ENCODE measurements at places on chromosomes 4 and X. TPM values are rescaled to one million over a fixed set of nuclear protein-coding genes. Genes with fewer than 3 reads are reported as not detected.

DNA sequence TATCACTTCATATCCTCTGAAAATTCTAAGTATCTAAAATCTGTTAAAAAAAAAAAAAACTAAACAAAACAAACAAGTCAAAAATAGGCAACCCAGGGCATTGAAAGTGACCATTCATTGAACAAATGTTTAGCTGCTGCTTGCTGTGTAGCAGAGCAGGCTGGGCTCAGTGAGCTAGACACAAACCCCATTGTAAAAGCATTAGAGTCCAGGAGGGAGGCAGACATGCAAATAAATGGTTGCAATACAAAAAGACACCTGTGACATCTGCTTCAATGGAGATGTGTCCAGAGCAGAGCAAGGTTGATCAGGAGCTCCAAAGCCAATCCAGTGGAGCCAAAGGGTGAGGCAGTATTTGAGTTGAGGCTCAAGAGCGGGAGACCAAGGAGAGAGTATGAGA is 267.3 kb upstream of the GATB start:
- DNase-seq, result no peak
- H3K4me1 ChIP-seq, result no peaks in the 10 kb centered on the region
- no peak overlapping the region for H3K27ac ChIP-seq
- no peaks in the 10 kb centered on the region for H3K36me3 ChIP-seq

ARMCX4 gene
- 14.3 TPM for total RNA-seq

ETDC gene
- total RNA-seq, result not detected

DNA sequence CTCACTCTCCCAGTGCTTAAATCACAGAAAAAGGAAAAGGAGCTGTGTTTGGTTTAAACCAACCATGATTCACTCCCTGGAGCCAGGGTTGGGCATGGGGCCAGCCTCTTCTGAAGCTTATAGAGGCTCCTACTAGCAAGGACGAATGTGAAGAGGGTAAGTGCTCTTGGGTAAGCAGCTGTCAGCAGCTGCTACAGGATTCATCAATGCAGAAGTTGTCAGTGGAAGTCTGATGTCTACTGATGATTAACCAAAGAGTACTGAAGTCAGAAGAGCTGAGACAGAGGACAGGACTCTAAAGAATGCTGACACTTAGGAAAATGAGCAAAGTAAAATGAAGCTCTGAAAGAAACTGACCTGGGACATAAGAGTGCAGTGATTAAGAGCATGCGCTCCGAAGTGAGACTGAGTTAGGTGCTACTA is 32.7 kb upstream of the JADE1 start:
- DNase-seq, result peak; percentile 87
- no peaks in the 10 kb centered on the region for H3K36me3 ChIP-seq
- no peak overlapping the region for H3K27ac ChIP-seq

GRCh38 chrX:103098488-103098887 is 5.5 kb upstream of the NXF3 start:
- DNase-seq, result no peak
- H3K4me3 ChIP-seq, result no peak overlapping the region
- H3K4me1 ChIP-seq, result no peaks in the 10 kb centered on the region
- H3K27ac ChIP-seq, result no peak overlapping the region
- no peaks in the 10 kb centered on the region for H3K27me3 ChIP-seq
- H3K36me3 ChIP-seq, result no peaks in the 10 kb centered on the region

GRCh38 chr4:58136604-58137003 is 1026.4 kb upstream of the IGFBP7 start:
- no peak overlapping the region for H3K27ac ChIP-seq
- H3K4me1 ChIP-seq, result no peaks in the 10 kb centered on the region
- no peak overlapping the region for H3K4me3 ChIP-seq
- H3K36me3 ChIP-seq, result no peaks in the 10 kb centered on the region

- DNase-seq, result no peak
- H3K4me3 ChIP-seq, result no peak overlapping the region
Measured at GRCh38 chrX:118221270-118221669, 104.7 kb upstream of the KLHL13 start.

DNA sequence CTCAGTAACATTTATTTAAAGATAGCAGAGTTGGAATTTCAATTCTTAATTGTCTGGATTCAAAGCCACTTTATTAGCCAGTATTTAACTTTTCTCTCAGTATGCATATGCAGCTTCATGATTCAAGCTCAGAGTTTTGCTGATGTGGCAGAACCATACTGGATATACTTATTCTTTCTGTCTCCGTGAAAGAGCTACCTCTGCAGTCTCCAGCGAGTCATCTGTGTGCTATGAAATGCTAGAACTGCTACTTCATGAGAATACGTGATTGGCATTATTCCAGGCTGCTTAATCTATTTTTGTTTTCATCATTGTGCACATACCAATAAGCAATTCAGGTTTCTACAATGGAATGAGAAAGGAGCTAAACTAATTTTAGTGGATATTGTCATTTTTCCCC is 743.7 kb downstream of the C4orf33 start:
- no peaks in the 10 kb centered on the region for H3K36me3 ChIP-seq
- no peak for DNase-seq
- H3K4me1 ChIP-seq, result no peaks in the 10 kb centered on the region
- H3K27ac ChIP-seq, result no peak overlapping the region
- no peak overlapping the region for H3K4me3 ChIP-seq

DNA sequence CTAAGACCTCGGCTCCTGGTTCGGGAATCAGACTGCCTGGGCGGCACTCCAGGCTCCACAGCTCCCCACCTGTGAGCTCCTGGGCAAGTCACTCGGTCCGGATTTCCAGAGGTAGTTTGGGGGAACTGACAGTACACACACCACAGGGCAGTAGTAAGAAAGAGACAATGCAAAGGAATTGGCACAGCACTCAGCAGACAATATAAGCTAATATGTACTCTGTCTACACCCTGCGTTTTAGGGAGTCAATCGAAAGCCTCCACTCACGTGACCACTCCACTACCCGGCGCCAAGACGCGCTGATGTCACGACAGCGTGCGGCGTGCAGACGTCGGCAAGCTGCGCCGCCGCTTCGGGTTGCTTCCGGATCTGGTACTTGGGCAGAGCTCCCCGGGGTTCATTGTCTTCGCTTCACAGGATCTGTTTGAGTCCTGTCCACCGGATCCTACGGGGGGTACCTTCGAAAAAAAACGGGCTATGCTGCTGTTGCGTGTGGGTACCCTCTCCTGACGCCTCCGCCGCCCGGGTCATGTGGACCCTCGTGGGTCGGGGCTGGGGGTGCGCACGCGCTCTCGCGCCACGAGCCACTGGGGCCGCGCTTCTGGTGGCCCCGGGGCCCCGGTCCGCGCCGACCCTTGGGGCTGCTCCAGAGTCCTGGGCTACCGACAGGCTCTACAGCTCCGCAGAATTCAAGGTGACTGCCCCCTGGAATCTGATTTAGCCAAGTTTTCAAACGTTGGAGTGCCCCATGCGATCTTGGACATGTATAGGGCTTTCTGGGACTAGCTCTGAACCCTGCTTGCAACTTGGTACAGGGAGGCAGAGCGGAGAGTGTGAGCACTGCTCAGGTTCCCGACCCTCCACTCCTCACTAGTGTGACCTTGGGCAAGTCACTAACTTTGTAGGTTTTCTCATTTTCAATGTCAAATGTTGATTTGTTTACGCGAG is at the start of gene GUF1:
GUF1 (plus strand) TSS at position 327 of the 948 bp plus-strand sequence; CDS start at position 530, 203 bp downstream.
- peak within 1 kb of the TSS; percentile 73 for H3K4me3 ChIP-seq
- peak within 1 kb of the TSS; percentile 92 for H3K27ac ChIP-seq
- peaks cover 25% of the 10 kb centered on the region for H3K4me1 ChIP-seq

ETDB gene
- total RNA-seq, result not detected

- H3K4me3 ChIP-seq, result no peak overlapping the region
- no peaks in the 10 kb centered on the region for H3K27me3 ChIP-seq
- H3K27ac ChIP-seq, result no peak overlapping the region
- DNase-seq, result no peak
- H3K36me3 ChIP-seq, result peaks cover 7% of the 10 kb centered on the region
- peaks cover 9% of the 10 kb centered on the region for H3K4me1 ChIP-seq
Measured at GRCh38 chr4:2337896-2338295, 76.0 kb upstream of the MXD4 start.

DNA sequence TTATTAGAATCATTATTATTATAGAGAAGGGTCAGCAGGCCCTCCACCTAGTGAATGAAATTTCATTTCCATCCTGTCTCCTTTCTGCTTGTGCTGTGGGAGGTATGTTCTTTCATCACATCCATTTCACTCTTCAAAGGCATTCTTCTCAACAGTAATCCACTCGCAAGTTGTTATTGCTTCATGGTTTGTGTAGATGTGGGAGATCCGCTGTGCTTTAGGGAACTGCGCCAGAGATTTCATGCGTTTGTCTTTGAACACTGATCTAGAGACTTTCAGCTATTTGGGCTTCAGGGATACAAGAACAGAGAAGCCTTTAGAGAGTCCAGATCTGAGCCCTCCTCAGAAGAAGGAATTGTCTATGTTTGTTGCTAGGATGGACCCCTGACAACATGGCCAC is 53.5 kb upstream of the PUDP start:
- no peak overlapping the region for H3K27ac ChIP-seq
- H3K36me3 ChIP-seq, result no peaks in the 10 kb centered on the region
- H3K27me3 ChIP-seq, result no peaks in the 10 kb centered on the region

GRCh38 chr4:12658146-12658545 is 826.0 kb downstream of the RAB28 start:
- H3K4me1 ChIP-seq, result no peaks in the 10 kb centered on the region
- no peaks in the 10 kb centered on the region for H3K36me3 ChIP-seq
- H3K27ac ChIP-seq, result no peak overlapping the region

STAP1 gene
- total RNA-seq, result 3.4 TPM

DNA sequence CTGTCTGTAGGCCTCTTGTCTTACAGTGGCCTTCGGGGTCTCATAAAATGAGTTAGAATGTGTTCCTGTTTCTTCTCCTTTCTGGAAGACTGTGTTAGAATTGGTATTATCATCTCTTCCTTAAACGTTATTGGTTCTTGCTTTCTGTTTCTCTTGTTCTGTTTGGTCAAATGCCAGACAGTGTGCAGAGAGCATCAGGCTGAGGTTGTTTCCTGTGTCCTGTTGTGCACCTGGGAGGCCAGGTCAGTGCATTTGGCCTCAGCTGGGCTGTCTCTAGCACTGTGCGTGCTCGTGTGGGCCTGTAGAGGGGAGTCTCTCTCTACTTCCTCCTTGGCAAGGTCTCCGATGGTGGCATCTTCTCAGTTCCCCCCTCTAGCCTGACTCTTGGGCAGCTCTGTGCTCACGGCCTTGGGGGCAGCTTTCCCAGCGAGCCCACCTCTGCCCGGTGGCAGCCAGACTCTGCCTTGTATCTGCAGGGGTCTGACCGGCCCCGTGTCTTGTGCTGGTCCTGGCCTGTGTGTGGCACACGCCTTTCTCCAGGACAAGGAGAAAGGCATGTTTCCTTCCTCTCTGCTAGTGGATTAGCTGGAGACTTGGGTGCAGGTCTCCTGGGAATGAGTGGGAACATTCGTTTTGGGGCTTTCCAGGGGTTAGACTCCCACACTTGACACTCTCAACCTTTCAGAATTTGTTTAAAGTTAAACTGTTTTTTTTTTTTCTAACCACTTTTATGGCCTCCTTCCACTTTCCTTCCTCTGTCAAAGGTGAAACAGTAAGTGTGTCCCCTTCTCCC is 62.3 kb downstream of the FAM193A start:
- DNase-seq, result no peak
- no peaks in the 10 kb centered on the region for H3K27me3 ChIP-seq
- H3K36me3 ChIP-seq, result peaks cover 25% of the 10 kb centered on the region
- H3K4me3 ChIP-seq, result no peak overlapping the region
- peaks cover 44% of the 10 kb centered on the region for H3K4me1 ChIP-seq

GRCh38 chrX:71128166-71128833 is 9.9 kb downstream of the MED12 start:
- H3K4me1 ChIP-seq, result no peaks in the 10 kb centered on the region
- no peaks in the 10 kb centered on the region for H3K27me3 ChIP-seq
- no peak overlapping the region for H3K27ac ChIP-seq
- H3K36me3 ChIP-seq, result peaks cover 90% of the 10 kb centered on the region

GRCh38 chr4:77437079-77437478 is 168.5 kb upstream of the CXCL13 start:
- no peak overlapping the region for H3K4me3 ChIP-seq
- H3K27ac ChIP-seq, result no peak overlapping the region
- DNase-seq, result no peak
- no peaks in the 10 kb centered on the region for H3K36me3 ChIP-seq
- H3K4me1 ChIP-seq, result peaks cover 11% of the 10 kb centered on the region

GRCh38 chr4:163663454-163664225 is 169.2 kb downstream of the TMA16 start:
- H3K27ac ChIP-seq, result no peak overlapping the region
- no peak for DNase-seq
- H3K27me3 ChIP-seq, result no peaks in the 10 kb centered on the region
- H3K4me1 ChIP-seq, result no peaks in the 10 kb centered on the region
- H3K36me3 ChIP-seq, result no peaks in the 10 kb centered on the region

KLKB1 gene
- 1.6 TPM for total RNA-seq

- peak; percentile 74 for DNase-seq
- H3K27ac ChIP-seq, result no peak overlapping the region
- no peaks in the 10 kb centered on the region for H3K27me3 ChIP-seq
- peaks cover 6% of the 10 kb centered on the region for H3K4me1 ChIP-seq
- H3K36me3 ChIP-seq, result no peaks in the 10 kb centered on the region
Measured at GRCh38 chr4:7359400-7360062, 75.2 kb downstream of the PSAPL1 start.

TMEM175 gene
- 45.3 TPM for total RNA-seq

DNA sequence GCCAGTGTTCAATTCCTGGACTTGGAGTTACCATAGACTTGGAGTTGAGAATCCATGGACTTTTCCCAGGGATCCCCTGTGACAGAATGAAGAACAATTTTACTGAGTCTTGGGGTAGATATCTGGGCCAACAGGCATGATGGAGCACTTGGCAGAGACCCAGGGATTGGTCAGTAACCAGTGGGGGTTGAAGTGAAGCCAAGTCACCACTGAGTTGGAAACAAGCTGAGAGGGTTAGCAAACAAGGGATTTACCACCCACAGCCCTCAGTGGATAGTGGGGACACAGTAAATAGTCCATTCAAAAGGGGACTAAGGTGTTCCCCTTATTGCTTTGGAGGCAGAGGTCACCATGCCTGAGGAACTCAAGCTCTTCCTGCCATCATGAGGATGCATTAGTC is 281.7 kb downstream of the PPP1R2C start:
- H3K27me3 ChIP-seq, result no peaks in the 10 kb centered on the region
- H3K27ac ChIP-seq, result no peak overlapping the region
- no peak for DNase-seq
- H3K4me1 ChIP-seq, result no peaks in the 10 kb centered on the region
- no peaks in the 10 kb centered on the region for H3K36me3 ChIP-seq
- no peak overlapping the region for H3K4me3 ChIP-seq

- H3K27me3 ChIP-seq, result no peaks in the 10 kb centered on the region
- H3K4me3 ChIP-seq, result no peak overlapping the region
- no peaks in the 10 kb centered on the region for H3K4me1 ChIP-seq
- H3K27ac ChIP-seq, result no peak overlapping the region
- DNase-seq, result no peak
- H3K36me3 ChIP-seq, result no peaks in the 10 kb centered on the region
Measured at GRCh38 chr4:89353514-89353913, 45.9 kb upstream of the GPRIN3 start.

DNA sequence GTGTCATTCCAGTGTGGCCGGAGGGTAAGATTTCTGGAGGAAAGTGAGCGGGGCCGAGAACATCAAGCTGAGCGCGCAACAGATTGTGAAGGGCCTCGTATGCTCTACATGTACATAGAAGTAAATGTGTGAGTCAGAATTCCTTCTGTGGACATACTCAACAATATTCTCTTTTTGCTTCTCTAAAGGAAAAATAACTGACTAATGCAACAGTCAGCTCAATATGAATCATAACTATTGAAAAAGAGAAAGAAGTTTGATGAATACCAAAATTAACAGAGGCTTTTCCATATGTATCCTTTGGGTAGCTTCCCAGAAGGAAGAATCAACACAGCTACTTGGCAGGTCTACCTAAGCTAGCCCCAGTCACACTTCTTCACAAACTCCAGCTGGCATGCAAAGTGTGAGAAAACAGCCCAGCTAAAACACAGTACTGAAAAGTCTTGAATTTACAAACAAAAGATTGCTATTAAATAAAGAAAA is 87.5 kb upstream of the ZFP42 start:
- H3K4me1 ChIP-seq, result no peaks in the 10 kb centered on the region
- no peak overlapping the region for H3K4me3 ChIP-seq
- no peak for DNase-seq
- H3K27me3 ChIP-seq, result no peaks in the 10 kb centered on the region
- H3K27ac ChIP-seq, result no peak overlapping the region

ADRA2C gene
- 2.5 TPM for total RNA-seq

Data from lower lobe of right lung (tissue), 2 donors.